Parietal lobe (tissue), 2 donors: ENCODE measurements at places on chromosomes 2 and 18. TPM values are rescaled to one million over a fixed set of nuclear protein-coding genes. Genes with fewer than 3 reads are reported as not detected.

The ABCG8 gene
- total RNA-seq: 0.31 TPM

The UGT1A5 gene
- total RNA-seq: not detected

The CPLX4 gene
- total RNA-seq: not detected

The CRYGD gene
- total RNA-seq: not detected

The ANKRD39 gene
- total RNA-seq: 16.3 TPM
